LHCN-M2 (cell line): ENCODE measurements at places on chromosomes 12 and 14. TPM values are rescaled to one million over a fixed set of nuclear protein-coding genes. Genes with fewer than 3 reads are reported as not detected.
A peak's percentile ranks its signal among the peaks of the same experiment; 100 is the strongest.

DNA sequence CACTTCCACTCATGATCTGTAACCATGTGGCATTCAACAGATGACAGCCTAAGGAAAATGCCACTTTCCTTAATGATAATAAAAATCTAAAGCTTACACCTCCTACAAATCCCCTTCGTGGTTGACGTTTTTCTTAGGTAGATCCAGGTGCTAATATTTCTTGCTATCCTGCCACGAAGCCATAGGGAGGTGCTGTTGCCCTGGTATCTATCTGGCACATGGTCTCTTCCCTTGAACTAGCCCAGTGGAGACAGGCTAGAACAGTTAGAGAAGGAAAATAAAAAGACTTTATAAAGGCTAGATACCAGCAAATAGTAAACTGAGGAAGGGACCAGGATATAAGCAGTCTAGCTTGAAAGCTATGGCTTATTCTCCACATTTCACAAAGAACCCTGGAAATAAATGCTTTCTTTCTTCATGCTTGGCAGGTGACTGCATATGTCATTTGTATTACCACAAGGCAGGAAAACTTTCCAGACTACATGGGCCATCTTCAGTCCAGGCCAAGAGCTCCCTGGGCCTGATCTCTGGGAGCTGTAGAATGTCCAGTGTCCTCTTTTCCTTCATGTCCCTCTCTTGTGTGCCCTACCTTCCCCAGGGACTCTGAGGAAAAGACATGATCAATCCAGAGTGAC is 15.3 kb downstream of the SPIC start:
- DNase-seq: peak; percentile 23

GRCh38 chr14:104199266-104199895 is 61.0 kb downstream of the KIF26A start:
- no peak for DNase-seq

GRCh38 chr14:52922656-52923055 is 28.2 kb downstream of the FERMT2 start:
- DNase-seq: peak; percentile 44

DNA sequence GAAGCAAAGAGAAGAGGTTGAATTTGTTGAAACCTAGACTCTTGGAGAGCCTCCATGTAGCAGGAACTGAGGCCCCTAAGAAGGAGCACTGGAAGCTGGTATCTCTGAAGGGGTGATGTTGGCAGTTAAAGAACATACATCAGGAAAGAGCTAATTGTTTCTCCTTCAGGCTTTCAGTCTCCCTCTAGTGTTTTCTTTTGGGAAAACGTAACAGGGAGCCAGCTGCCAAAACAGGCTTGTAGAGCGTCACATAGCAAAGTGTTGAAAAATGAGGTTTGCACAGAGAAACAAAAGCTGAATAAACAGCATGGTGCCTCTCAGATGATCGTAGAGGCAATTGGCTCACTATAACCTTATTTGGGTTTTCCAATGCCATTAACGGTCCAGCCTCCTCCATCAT is 46.9 kb upstream of the CAND1 start:
- DNase-seq: peak; percentile 39

DNA sequence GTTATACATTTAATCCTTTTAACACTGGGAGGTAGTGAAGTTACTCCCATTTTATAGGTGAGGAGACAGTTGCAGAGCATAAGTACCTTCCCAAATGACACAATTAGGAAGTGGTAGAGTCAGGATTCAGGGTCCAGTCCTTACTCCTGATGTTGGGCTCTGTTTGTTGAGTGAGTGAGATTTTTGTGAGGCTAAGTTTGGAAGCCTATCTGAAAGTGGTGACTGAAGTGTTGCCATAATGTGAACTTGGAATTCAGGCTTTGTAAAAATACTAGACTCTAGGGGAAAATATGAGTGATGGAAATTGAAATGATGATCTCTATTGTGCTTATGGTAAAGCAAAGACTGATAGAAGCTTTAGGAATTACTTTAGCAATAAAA is 2.2 kb downstream of the NUDT4 start:
- DNase-seq: no peak

DNA sequence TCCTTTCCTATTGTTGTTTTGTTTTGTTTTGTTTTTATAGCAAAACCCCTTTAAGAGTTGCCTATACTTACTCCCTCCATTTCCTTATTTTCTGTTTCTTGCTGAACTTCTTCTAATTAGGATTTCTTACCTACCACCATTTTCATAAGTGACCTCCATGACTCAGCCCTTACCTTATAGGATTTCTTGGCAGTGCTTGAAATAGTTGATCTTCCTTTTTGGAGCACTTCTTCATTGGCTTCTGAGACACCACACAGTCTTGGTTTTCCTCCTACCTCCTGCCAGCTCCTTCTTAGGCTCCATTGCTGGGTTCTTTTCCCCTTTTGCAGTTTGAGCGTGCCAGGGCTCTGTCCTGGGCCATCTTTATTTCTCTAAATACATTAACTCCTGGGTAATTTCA is 23.4 kb upstream of the EID3 start:
- DNase-seq: no peak

GRCh38 chr12:122100568-122100967 is 22.0 kb downstream of the MLXIP start:
- DNase-seq: no peak

DNA sequence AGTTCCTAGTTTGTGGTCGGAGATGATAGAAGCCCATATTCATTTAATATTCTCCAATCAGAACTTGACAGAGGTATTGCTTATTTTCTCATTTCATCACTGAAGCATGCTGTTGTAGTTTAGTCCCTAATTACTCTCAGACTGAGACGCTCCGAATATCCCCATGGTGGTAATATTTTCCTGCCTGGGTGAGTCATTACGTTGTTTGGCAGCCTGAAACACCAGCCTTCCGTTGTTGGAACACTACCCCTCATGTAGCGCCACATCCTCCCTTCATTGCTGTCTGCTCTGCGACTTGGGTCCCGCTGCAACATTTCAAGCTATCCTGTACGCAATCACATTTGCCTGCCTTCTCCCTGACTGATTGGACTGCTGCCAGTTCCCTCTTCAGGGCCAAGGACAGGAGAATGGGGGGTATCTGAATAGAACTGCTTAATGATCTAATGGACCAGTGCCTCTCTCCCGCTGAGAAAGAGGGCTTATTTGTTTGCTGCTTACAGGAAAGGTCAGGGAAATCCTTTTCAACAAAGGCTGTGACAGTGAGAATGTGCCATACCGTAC is 369.1 kb downstream of the NPAS3 start:
- DNase-seq: peak; percentile 4

GRCh38 chr12:7143564-7143963 is 13.4 kb downstream of the CLSTN3 start:
- DNase-seq: no peak

C12orf42 gene
- not detected in 2 replicates for total RNA-seq

DNA sequence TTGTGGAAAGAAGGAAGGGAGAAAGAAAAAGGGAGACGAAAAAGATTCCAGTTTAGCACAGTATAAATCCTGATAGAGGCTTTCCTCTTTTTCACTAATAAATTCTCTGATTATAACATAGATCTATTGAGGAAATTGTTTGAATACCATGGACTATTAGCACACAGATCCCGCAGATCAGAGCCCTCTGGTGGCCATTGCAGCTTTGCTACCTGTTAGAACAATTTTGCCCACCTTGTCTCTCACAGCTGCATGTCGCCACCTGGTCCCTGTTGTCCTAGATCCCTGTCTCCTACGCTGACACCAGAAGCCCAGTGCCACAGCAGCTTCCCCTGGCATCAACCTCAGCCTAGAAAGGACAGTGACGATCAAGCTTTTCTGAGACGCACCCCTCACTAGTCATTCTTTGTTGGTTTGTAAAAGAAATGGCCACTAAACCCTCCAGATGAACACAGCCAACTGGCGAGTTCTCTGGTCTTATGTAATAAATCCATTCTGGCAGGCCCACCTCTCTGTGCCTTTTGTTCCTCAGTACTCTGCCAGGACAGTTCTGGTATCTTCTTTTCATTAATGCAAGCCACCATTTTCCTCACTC is 9.9 kb downstream of the GPHB5 start:
- DNase-seq: no peak

DNA sequence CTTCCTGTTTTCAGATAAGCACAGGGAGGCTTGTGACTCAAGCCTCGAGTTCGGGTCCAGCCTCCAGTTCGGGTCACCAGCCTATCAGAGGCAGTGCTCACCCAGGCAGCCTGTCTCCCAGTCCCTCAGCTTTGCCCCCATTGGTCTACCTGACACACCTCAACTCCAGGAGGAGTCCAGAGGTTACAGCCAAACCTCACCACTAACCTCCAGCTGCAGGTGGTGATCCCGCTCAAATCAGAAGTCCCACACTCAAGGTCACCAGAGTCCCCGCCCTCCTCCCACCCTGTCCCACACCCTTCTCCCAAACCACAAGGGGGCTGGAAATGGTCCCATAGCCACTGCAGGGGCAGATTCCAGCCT is 42.1 kb downstream of the KDM2B start:
- DNase-seq: no peak

SPX gene
- 2.1 and 3.1 TPM in 2 replicates for total RNA-seq

IGF1 gene
- not detected in 2 replicates for total RNA-seq

DNA sequence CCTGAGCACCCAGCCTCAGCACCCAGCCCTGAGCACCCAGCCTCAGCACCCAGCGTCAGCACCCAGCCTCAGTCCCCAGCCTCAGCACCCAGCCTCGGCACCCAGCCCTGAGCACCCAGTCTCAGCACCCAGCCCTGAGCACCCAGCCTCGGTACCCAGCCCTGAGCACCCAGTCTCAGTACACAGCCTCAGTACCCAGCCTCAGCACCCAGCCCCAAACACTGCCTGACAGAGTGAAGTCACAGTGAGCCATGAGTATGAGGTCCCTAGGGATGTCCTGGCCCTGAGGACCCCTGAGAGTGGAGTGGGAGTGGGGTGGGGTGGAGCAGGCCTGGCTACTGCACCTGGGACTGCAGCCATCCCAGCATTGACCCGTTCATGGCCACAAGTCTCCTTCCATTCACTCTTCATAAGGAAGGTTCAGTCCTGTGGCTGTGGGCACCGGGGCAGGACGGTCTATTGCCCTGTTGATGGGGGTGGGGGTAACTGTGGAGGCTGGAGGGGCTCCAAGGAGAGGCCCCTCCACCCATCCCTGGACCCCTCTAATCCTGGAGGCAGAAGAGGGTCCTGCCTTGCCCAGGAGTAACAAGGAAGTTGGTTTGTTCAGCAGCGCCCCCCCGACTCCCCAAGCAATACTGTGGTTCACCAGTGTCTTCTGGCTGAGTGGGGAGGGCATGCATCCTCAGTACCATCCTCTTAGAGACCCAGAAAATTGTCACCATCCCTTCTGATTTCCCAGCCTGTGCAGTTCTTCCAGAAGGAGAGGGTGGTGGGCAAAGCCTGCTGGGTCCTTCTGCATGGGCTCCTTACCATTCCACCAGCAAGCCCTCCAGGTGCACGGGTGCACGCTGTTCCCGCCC is 140.5 kb downstream of the ADGRD1 start:
- DNase-seq: no peak

GRCh38 chr12:25020621-25021243 is 71.8 kb upstream of the BCAT1 start:
- DNase-seq: no peak

GRCh38 chr14:20415782-20416206 is 2.5 kb upstream of the TEP1 start:
- peak; percentile 67 for DNase-seq

CD4 gene
- total RNA-seq: 0.92 TPM in 1 of 2 replicates, not detected in the other

DNA sequence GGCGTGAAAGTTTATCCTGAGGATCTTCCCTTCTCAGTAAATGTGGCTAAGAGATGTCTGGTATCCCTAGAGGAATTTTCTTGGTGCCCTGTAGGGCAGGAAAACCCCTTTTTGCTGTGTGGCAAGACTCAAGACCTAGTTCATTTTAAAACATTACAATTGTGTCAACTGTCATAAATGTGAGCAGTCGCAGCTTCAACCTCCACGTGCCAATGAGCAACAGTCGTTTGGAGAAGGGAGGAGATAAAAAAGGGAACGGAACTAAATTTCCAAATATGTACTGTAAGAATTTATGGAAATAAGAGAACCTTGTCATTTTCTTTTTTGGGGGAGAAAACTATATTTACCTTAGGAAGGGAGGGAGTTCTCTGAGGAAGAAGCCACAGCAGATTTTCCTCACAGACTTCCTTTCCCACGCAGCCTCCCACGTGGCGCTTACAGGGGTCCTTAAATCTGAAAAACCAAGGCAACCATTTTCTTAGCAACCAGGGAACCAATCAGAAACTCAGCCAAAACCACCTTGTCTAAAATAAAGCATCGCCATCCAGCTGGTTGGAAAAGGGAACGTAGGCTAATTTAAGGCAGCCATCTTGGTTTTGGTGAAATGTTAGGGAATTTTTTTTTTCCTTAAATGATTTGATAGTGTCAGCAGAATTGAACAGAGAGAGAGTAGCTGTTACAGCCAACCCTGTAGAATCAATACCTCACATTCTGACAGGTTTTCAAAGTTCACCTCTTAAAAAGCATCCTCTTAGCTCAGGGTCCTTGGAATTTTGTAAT is 99.1 kb downstream of the FIGNL2 start:
- DNase-seq: no peak

GRCh38 chr12:122743895-122744525 is 8.6 kb upstream of the DENR start:
- no peak for DNase-seq

SSPN gene
- 9.0 and 12.8 TPM in 2 replicates for total RNA-seq

PLCZ1 gene
- total RNA-seq: not detected in 2 replicates

- DNase-seq: no peak
Measured at GRCh38 chr12:5768581-5769196, 176.4 kb downstream of the ANO2 start.

- no peak for DNase-seq
Measured at GRCh38 chr14:64646103-64646502, 58.1 kb upstream of the PLEKHG3 start.

DNA sequence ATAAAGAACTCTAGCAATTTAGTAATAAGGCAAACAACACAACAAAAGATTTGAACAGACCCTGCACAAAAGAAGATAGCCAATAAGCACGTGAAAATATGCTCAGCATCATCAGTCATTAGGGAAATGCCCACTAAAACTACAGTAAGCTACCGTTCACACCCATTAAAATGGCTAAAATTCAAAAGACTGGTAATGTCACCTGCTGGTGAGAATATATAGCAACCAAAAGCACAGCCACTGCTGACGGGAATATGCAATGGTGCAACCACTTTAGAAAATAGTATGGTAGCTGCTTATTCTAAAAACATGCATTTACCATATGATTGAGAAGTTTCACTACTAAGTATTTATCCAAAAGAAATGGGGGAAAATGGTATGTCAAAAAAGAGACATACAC is 74.9 kb downstream of the DPF3 start:
- no peak for DNase-seq

GRCh38 chr14:61493239-61493638 is 171.9 kb downstream of the PRKCH start:
- DNase-seq: peak; percentile 85

BEST3 gene
- 1.0 and 2.4 TPM in 2 replicates for total RNA-seq

- DNase-seq: no peak
Measured at GRCh38 chr12:12133259-12133658, 62.5 kb downstream of the BCL2L14 start.

- no peak for DNase-seq
Measured at GRCh38 chr14:105155681-105156413, 12.7 kb downstream of the JAG2 start.
